ENCODE measurements at places on chromosomes 12 and 14.

GRCh38 chr14:57022608-57023007, 212.3 kb upstream of the OTX2 start:
- no peak for DNase-seq

DNA sequence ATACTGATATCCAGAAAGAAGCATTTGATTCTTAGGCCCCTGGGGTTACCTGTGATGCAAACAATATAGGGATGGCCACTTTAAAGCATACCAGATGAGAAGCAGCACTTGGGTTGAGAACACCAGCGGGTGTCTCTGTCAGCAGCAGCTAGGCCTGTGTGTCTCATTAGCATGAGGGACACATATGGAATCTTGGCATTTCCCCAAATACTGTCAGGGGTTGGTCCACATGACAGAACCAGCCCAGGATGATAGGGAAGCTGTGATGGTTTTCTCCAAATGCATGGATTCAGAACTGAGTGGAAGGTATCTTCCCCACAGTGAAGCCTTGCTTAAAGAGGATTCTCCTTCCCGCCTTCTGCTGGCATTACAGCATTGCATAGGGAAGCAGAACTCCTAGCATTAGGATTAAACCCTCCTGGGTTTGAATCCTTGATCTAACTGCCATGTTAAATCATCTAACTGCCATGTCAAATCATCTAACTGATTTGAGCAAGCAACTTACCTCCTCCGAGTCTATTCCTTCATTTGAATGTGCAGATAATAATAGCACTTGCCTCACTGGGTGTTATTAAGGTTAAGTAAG, 111.5 kb upstream of the WSCD2 start:
- DNase-seq = no peak

DNA sequence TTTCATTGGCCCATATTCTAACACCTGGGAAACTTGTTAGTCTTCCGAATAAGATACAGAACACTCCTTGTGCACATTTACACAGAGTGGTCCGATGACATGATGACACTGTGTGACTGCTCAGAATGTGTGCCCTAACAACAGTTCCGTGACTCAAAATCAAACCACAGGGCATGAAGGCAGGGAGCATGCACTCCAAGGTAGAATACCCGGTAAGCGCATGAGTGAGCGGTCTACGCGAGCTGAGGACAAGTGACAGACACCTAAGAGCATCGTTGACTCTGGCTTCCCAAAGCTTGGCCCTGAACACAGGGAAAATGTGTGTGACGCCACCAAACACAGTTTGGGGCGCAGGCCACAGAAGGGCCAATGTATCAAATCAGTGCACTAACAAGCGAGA, 18.6 kb downstream of the CLIP1 start:
- DNase-seq = no peak

DNA sequence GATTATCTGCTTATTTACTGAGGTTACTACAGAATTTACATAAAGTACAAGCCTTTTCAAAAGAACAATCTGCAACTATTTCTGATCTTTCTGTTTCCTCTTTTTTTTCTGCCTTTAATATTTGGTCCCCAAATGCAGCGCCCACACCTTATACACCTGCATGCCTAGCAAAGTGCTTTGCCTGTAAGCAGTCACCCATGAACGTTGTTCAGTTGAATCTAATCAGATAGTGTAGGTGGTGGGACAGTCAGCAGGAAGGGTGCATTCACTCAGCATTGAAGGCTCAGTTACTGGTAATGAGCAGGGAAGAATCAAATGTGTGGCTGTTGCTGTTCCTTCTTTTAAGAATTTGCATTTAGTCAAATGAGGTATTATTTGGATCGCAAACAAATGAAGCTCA, 108.4 kb downstream of the GPR135 start:
- DNase-seq = no peak

DNA sequence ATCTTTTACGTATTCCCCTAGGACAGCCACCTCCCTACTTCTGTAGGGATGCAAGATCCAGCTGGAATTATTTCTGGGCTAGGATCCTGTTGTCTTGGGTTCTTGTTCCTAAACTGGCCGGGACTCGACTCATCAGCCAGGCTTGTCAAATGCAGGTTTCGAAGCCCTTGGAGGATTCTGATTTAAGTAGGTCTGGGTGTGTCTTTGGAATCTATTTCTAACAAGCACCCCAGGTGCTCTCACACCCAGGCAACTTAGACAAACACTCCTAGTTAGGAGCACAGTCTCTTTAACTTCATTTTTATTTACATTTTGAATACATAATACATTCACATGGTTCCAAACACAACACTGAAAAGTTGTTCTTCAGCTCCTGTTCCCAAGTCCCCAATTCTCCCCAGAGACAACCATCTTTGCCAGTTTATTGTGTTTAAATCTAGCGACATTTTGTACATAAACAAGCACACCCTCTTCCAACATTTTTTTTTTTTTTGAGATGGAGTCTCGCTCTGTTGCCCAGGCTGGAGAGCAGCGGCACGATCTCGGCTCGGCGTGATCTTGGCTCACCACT, 20.9 kb downstream of the MORN3 start:
- no peak for DNase-seq

GRCh38 chr12:29396774-29397173, 15.8 kb upstream of the ERGIC2 start:
- no peak for DNase-seq

- DNase-seq = peak; percentile 49
Measured at GRCh38 chr12:124740691-124741137, 123.0 kb downstream of the SCARB1 start.

GRCh38 chr14:24958271-24958670, 91.7 kb downstream of the STXBP6 start:
- DNase-seq = no peak

DNA sequence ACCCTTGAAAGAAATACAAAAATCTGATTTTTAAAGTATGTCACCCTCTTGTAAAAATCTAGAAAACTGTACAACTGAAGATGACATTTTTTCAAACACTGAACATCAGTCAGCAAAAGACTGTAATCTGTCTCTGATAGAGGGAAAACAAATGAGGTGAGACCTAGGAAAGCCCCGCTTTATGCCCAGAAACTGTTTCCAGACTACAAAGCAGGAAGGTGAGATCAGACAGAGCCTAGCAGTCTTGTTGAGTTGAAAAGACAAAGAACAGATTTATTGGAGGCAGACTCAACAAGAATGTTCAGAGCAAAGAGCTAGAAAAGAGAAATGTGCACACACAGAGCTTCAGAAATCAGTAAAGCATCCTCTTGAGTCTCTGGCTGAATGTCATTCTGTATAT, 873.6 kb downstream of the LRFN5 start:
- no peak for DNase-seq

- no peak for DNase-seq
Measured at GRCh38 chr12:33757701-33758100, 264.6 kb upstream of the ALG10 start.

GRCh38 chr12:75047885-75048525, 161.6 kb downstream of the KCNC2 start:
- no peak for DNase-seq

GRCh38 chr12:25689996-25690501, 137.0 kb upstream of the LMNTD1 start:
- peak; percentile 32 for DNase-seq

GRCh38 chr12:122963941-122964265, 2.4 kb downstream of the ABCB9 start:
- peak; percentile 64 for DNase-seq

DNA sequence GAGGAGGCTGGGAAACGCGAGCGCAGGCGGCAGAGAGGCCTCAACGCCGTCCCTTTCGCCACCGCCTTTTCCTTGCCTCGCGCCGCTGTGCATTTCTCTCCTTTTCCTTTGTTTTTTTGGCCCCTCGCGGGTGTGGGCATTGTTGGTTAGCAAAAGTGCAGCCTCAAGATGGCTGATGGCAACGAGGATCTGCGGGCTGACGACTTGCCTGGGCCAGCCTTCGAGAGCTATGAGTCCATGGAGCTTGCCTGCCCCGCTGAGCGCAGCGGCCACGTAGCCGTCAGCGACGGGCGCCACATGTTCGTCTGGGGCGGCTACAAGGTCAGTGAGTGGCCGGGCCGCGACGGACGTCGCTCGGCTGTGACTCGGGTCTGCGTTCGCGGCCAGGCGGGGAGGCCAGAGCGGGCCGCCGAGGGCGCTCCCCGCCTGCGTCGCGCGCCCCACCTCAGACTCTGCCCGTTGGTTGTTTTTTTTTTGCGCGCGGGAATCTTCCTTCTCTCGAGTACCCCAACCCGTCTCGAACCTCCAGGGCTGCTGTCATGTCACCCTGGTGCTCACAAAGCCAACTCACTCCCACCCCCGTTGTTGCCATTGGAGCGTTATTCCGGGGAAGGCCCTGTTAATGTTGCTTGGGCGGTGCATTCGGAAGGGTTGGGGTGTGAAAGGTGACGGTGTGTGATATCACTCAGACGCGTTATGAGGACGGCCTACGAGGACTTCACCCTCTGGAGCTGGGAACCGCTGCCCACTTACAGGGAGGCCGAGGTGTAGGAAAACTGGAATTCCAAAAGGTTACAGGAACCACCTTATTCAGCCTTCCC, 558 bp downstream of the KLHDC2 start:
- peak; percentile 82 for DNase-seq

DNA sequence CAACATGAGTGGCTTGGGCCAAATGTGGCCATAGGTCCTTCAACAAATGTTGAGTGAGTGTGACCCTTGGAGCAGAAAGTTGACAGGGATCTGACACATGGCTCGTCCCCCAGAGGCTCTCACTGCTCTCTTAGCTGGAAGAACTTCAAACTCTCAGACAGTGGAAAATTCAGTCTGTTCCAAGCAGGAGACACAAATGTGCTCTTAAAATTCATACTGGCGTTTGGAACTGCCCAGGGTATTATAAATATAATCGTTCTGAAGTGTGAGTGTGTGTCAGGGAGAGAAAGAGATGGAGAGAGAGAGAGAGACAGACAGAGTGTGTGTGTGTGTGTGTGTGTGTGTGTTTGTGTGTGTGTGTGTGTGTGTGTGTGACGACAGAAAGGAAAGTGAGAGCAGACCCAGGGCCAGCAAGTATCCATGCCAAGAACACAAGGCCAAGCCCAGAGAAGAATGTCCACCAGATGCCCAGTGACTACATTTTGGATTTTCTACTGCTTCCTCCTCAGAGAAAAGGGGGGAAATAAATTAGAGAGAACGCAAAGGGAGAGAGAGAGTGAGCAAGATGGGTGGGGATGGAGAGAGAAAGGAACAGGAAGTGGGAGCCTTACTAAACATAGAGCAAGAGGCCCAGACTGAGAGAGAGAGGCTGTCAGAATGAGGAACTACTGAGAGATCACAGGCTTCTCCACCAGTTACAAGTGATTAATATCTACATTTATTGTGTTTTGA, 193.6 kb upstream of the NUDT4 start:
- peak; percentile 45 for DNase-seq

DNA sequence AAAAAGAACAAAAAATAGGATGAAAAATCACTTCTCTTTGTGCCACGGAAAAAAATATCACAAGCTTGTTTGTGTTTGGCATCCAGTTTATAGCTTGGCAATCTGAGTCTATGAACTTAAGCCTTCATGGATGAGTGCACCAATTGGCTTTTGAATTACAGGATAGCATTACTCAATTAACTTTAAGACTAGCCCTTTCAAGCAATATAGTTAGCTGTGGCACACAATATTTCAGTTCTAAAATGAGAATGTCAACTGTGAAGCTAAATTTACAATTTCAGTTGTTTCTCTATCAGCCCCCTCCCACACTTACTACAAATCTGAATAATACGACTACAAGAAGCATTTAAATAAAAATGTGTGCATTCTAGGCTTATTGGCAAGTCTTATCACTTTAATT, 8.3 kb downstream of the RERG start:
- DNase-seq = no peak

- DNase-seq = no peak
Measured at GRCh38 chr14:103538291-103539055, 9.5 kb downstream of the TRMT61A start.

DNA sequence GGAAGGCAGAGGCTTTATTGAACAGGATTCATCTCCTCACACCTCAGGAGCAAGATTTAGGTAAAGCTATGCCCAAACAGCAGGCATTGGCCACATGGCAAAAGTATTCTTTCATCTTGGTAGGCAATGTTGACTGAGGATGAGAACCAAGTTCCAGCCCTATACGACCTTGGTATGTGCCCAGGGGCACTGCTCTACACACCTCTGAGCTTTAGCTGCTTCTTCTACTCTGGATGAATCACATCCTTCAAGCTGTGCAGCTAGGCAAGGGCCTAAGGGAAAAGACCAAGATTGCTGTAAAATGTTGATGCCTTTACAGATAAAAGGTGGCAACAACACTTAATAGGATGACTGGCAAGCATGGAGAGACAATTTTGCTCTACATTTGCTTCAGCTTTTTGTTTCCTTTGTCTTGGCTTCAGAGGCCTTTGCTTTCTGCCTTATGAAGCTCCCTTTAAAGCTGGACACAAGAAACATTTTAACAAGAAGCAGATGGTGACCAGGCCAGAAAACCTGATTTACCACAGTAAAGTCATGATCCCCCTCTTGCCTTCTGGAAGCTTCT, 183.3 kb upstream of the KITLG start:
- DNase-seq = peak; percentile 8

DNA sequence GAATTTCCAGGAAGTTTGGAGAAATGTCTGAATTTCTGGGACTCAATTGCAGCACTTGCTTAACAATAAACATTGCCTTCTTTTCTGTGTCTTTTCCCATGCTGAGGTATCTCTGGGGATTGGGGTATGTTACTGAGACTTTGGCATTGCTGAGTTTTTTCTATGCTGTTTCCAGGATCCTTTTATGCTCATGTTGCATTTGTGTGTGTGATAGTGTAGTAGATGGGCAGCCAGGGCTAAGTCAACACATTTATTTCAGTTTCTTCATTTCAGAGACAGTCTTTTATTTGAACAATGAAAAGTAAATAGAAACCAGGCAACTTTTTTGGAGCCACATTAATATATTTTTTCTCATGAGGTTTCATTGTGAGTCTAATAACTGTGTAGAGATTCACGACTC, 1160.3 kb upstream of the TMEM132C start:
- DNase-seq = no peak

GRCh38 chr12:114697741-114698565, 14.0 kb upstream of the TBX3 start:
- peak; percentile 53 for DNase-seq

DNA sequence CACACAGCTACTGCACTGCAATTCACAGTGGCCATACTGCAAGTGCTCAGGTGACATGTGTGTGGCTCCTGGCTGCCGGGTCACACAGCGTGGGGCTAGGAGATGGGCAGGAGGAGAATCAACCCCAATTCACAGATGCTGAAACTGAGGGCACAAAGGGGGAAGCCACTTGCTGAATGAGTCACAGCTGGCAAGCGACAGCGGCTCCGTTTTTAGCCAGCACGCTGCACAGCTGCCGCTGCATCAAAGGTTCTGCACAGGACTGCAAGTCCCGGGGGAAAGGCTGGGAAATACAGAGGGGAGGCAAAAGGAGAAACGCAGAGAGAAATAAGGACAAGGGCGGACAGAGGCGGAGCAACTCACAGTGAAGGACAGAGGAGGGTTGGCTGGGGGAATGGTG, 57.9 kb downstream of the KDM2B start:
- DNase-seq = peak; percentile 12

GRCh38 chr12:15122344-15122743, 98.9 kb downstream of the RERG start:
- DNase-seq = peak; percentile 4

Data from fibroblast of mammary gland (primary cell).